ENCODE measurements at places on chromosomes 2 and 18. TPM values are rescaled to one million over a fixed set of nuclear protein-coding genes. Genes with fewer than 3 reads are reported as not detected.

The RETREG2 gene
- polyA plus RNA-seq: 74.1 TPM

The CCDC142 gene
- 8.2 TPM for polyA plus RNA-seq

The ATRAID gene
- polyA plus RNA-seq: 157 TPM

The PMS1 gene
- polyA plus RNA-seq: 7.9 TPM

The ALMS1 gene
- 6.9 TPM for polyA plus RNA-seq

The XIRP2 gene
- polyA plus RNA-seq: 0.03 TPM

- peak; percentile 97 for DNase-seq
These were observed 5.2 kb upstream of the DNAJB2 start for GRCh38 chr2:219273937-219274336.

DNA sequence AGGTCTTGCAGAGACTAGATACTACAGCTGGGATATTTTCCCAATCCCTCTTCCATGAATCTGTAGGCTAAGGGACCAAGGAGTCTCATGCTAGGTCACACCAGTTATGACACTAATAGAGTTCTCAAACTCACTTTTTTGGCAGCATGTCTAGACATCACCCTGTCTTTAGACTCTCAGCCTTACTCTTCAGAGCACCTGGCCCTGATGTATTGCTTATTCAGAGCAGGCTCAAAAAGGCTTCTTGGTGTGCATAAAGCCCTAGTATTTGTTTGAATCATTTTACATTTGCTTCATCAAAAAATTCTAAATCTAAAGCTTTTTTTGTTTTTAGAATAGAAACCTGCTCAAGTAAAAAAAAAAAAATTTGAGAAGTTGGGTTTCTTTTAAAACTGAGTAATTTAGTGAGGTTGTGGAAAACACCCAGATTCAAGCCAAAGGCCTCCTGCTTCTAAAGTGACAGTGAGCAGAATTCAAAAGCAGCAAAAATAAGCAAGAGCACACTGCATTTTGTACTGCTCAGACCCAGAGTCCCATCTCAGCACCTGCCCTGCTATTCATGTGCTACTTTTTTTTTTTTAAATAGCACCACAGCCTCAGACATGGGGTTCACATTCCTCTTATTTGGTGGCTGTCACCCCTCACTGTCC, 18.0 kb upstream of the DNAH6 start:
- DNase-seq: no peak

DNA sequence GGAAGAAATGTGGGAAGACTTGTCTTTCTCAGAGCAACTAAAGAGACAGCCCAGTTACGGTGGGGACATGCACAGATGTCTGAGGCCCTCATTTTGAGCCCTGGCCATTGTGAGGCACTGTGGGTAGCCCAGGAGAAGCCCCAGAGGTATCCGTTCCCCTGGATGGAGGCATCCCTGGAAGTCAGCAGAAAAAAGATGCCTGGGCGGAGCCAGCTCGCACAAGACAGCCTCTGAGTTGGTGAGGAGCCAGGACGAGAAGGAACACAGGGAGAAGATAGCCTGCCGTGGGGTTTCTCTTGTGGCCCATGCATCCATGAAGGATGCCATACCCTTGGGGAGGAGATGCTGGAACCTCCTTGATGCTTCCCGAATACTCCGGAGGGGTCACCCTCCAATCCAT, 56.9 kb upstream of the SEMA4C start:
- DNase-seq: no peak

GRCh38 chr2:60717691-60718090, 38.4 kb upstream of the PAPOLG start:
- peak; percentile 91 for DNase-seq

DNA sequence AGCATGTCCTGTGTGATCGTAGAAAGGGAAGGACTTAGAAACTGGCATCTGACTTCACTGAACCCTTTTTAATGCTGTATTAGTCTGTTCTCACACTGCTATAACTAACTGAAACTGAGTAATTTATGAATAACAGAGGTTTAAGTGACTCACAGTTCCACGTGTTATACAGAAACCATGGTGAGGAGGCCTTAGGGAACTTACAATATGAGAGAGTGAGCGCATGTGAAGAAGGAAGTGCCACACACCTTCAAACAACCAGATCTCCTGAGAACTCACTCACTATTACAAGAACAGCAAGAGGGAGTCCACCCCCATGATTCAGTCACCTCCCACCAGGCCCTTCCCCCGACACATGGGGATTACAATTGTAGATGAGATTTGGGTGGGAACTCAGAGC, 811.3 kb downstream of the CPS1 start:
- DNase-seq: peak; percentile 91

DNA sequence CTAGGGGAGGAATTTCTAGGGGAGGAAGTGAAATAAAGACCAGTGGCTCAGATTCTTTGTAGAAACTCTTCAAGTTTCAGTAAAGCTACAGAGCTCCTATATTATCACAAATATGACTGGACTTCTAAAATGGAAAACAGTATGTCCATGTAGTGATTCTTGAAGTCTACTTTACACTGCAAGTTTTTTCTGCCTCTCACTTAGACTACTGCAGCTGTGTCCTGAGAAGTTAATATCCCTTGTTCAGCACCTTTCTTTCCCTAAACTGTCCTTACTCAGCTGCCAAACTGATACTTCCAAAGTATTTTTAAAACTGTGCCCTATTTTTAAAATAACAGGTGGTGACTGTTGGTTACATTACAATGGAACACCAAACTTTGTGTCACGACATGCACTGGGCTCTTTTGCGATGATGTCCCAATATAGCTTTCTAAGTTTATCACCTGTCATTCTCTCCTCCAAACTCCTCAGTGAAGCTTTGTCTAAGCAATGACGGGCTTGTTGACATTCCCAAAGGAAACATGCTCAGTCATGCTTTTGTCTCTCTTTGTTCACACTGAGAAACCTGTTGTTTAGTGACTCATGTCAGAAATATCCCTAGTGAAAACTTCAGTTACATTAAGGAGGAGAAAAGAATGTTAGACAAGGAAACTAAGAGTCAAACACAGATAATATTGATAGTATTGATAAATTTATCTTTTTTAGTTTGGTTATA, 341.1 kb downstream of the ARL6IP6 start:
- peak; percentile 90 for DNase-seq

DNA sequence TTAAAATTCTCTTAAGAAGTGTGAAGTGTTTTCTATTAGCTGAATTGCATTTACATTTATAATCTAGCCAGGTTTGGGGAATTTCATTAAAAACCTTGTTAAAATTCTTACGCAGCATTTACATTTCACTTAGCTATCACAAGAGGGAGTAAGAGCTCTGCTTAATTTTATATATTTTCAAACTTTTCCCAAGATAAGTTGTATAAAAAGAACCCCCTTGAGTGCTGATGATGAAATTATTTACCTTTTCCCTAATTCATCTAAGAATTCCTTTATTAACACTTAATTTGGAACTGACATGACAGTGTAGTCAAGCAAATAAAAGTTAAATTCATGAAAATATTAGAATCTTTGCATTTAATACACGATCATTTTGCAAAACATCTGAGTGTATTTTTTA, 54.2 kb upstream of the ZSWIM2 start:
- no peak for DNase-seq

DNA sequence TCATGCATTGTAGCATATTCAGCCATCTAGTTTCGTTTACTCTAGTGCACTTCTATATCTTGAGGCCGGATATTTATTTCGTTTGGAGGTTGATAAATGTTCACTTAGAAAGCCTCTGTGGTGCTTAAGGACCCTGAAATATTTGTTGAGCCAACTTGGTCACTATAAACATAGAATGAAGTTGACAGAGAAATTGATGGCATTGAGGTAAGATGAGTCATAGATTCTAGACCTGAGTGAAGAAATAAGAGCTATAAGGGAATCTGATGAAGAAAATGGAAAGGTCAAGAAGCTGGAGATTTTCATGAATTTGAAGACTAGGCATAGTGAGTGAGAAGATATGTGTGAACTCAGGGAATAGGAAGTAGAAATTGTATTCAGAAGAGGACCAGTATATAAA, 35.9 kb downstream of the EPC2 start:
- no peak for DNase-seq

- DNase-seq: no peak
These were observed 274.9 kb upstream of the TCF4 start for GRCh38 chr18:55862693-55863390.

DNA sequence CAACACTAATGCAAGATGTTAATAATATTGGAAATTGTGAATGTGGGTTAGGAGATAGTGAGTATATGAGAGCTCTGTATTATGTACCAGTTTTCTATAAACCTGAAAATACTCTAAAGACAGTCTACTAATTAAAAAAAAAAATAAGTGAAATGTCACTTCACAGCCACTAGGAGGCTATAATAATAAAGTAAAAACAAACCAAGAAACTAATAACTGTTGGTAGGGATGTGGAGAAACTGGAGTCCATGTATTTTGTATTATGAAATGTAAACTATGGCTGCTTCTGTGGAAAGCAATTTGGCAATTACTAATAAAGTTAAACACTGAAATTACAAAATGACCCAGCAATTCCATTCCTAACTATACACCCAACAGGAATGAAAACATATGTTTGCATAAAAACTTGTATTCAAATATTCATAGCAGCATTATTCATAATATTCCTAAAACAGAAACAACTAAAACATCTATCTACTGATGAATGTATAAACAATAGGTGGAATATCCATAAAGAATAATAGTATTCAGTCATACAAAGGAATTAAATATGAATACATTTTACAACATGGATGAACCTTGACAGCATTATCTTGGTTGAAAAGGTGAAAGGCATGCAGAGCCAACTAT, 36.2 kb downstream of the CCDC178 start:
- DNase-seq: no peak

- DNase-seq: no peak
These were observed 162.1 kb downstream of the MYO3B start for GRCh38 chr2:170339750-170340692.

DNA sequence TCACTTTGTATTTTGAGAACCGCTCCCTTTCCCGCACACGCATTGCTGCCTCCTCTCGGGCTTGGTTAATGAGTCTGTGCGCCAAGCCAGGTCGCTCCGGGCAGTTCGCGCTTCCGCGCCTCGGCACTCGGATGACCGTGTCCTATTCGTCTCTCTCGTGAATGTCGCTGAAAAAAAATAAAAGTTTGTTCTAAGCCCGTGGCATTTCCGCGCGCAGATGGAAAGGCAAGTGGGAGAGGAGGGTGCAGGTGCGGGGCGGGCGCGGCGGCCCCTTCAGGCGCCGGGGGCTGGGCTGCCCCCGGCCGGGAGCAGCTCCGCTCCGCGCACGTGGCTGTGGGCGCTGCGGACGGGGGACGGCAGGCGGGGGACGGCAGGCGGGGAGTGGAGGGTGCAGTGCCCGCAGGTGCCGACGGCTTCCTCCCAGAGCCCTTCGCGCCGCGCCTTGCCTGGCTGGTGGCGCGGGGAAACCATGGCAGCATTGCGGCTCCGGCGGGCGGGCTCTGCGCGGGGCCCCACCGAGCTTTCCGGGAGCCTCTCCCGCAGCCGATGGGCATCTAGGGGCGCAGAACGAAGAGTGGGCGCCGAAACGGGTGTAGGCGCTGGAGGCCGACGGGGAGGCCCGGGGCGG, 159.6 kb upstream of the SIX2 start:
- no peak for DNase-seq
